ENCODE measurements at places on chromosomes 2 and 18.

DNA sequence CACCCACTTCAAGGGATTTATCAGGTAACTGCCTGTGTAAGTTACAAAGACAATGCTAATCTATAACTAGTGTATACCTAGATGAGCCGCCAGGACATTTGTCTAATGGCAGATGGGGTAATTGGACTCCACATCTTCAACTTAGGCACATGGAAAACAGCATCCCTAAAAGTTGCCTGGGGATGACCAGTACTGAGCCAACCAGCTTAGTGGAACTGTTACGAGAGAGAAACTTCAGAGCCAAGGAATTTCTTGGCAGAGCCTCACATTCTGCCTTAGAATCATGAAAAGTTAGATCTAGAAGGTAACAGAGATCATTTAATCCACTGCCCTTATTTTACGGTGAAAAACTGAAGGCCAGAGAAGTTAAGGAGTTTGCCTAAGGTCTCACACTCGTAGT, 15.5 kb upstream of the CLASP1 start:
- DNase-seq = no peak

- DNase-seq = no peak
Observed at GRCh38 chr18:79904357-79905147, 46.9 kb downstream of the SLC66A2 start.

GRCh38 chr2:119389615-119390306, 23.0 kb downstream of the DBI start:
- no peak for DNase-seq

GRCh38 chr18:25434745-25435144, 82.8 kb upstream of the ZNF521 start:
- no peak for DNase-seq

- DNase-seq = no peak
Observed at GRCh38 chr2:207231967-207232366, 66.2 kb upstream of the KLF7 start.

- no peak for DNase-seq
Observed at GRCh38 chr2:127695491-127696472, 5.5 kb upstream of the SFT2D3 start.

- no peak for DNase-seq
Observed at GRCh38 chr2:3277748-3278520, 99.7 kb downstream of the EIPR1 start.

- no peak for DNase-seq
Observed at GRCh38 chr2:176285321-176285720, 16.1 kb downstream of the MTX2 start.

DNA sequence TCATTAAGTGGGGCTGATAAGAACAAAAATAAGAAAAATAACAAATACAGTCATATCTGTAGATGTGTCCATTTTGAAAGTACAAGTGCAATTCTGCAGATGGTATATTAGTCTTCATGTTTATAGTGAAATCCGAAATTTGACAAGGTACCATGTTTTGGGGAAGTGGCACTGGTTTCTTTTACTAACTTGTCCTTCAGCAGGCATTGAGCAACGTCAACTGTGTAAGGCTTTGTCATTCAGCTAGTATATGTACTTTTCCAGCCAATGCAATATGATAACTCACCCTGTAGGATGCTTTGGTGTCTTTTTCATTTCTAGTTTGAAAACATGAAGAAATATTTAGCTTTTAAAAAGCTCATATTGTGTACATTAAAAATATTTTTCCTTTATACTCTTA, 139.9 kb downstream of the MCFD2 start:
- DNase-seq = no peak

DNA sequence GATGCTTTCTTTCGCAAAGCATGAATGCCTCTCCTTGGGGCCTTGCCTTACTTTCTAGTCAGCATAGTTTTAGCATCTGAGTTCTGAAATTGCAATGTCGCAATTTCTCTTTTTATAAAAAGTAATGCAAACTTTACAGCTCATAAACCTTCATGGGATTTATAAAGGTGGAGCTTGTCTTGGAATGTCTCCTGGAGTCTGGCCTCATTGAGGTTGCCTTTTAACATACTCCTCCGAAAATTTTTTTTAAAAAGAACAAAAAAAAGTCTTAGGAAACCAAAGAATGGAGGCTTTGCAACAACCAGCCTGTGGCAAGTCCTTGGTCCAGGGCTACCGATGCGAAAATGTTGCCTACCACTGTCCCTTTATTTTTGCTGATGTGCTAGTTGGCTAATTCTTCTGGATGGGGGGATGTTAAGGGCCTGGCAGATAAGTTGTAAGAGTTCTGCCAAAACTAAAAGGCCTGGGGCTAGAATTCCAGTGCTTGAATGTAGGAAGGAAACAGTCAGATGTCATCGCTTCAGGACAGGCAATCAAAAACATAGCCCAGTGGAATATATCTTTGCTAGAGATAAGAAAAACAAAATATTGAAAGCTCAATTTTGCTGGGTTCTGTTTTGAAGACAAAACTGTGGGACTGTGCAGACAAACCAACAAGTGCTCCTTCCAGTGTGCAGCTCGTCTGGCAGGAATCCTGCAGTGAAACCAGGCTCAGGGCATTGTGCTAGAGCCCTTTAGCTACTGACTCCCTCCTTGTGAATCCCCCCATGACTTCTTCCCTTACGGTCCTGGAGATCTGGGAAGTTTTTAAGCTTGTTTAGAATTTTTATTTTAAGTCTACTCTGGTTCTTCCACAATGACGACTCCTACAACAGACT, 213.0 kb downstream of the PIEZO2 start:
- DNase-seq = no peak

DNA sequence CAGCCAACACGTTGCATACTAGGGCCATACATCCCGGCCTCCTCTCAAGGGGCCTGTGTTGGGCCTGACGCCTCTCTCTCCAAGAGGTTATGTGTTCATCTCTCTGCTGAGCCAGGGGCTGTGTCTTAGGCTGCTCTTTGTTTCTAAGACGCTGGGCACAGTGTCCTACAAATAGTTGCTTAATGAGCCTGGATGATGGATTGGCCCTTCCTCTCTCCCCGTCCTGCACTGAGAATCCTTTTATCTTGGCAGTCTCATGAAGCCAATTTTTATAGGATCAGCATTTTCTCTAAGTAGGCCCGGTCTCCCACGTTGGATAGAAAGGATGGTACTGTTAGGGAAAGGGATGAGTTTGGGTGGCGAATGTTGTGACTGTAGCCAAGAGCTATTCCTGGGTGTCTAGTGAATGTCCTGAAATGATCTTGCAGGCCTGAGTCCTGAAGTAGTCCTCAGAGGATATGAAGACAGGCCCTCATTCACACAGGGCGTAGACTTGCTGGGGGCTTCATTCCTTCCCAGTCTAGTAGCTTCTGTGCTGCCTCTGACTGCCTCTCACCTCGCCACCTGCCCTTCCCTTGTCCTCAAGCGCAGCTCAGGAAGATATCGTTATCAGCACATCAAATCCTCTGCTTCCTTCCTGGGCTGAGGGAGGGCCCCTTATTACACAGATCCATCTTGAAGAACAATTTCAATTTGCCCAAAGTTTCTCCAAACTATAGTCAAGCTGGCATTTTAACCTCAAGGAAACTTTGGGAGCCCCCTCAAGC, 8.8 kb downstream of the LBH start:
- no peak for DNase-seq

GRCh38 chr18:66193938-66194337, 410.0 kb downstream of the CDH19 start:
- DNase-seq = no peak

DNA sequence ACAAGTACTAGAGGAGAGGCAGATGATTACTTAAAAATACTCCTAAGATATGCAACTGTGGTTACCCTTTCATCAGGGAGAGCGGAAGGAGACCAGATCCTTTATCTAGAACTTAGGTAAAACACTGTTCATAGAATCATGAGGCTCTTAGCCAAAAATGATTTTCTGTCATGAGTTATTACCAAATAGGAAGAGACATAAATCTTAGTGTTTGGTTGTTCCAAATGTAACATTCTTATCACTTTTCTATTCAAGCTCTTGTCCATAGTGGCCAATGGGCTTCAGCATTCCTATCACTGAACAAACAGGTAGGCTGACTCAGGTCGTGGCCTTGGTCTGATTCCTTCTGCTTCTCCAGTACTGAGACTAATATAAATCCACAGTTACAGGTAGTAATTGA, 38.5 kb downstream of the RPRD1A start:
- no peak for DNase-seq

DNA sequence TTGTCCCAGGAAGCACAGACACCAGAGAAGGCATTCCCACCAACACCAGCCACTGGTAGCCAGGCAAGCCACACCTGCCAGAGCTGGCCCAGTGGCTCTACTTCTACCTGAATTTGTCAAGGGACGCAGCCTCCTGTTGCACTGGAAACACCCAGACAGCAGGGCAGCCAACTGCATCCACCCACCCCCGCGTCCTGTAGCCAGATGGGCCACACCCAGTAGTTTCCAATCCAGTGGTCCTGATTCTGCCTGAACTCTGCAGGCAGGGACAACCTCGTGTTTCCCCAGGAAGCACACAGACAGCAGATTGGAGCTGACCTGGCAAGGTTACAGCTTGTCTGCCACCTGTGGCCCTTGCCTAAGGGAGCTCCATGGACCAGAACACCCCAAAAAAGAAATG, 18.2 kb downstream of the PFN4 start:
- DNase-seq = no peak

DNA sequence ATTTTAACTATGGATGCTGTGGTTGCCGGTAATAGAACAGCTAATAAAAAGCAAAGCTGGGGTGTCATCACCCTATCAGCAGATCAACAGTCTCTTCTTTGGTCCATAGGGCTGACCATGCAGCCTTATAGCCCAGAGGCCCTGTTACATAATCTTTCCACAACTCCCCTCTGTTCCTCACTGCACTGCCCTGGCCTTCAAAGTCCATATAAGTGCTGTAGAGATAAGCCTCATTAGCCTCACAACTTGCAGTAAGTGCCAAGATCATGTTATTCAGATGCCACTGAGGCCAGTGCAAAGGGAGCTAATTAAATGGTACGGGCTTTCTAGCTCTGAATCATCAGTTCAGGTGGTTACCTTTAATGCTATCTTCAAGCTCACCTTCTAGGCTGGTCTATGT, 89.7 kb upstream of the CXCR4 start:
- no peak for DNase-seq

GRCh38 chr2:55003706-55004639, 46.3 kb downstream of the RTN4 start:
- DNase-seq = no peak

DNA sequence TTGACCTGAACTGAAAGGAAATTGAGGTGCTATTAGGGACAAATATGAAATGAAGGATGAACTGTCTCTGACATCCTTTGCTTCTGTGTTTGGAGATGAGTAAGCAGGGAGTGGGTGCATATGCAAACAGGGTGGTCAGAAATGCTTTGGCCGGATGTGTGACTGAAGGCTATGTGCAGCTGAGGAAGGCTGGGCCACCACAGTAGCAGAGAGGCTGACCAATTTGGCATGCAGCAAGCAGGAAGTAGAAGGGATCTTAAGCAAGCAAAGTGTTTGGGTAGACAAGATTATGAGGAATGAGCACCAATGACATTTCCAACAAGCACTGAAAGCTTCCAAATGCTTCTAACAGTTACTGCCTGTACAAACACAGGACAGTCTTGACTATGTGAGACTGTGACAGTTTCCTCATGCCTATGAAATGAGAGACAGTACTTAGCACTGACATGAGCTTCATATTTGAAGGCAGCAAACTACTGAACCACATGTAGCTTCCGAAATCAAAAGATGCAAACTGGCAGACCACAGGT, 3.3 kb upstream of the ACTR3 start:
- DNase-seq = peak; percentile 45

DNA sequence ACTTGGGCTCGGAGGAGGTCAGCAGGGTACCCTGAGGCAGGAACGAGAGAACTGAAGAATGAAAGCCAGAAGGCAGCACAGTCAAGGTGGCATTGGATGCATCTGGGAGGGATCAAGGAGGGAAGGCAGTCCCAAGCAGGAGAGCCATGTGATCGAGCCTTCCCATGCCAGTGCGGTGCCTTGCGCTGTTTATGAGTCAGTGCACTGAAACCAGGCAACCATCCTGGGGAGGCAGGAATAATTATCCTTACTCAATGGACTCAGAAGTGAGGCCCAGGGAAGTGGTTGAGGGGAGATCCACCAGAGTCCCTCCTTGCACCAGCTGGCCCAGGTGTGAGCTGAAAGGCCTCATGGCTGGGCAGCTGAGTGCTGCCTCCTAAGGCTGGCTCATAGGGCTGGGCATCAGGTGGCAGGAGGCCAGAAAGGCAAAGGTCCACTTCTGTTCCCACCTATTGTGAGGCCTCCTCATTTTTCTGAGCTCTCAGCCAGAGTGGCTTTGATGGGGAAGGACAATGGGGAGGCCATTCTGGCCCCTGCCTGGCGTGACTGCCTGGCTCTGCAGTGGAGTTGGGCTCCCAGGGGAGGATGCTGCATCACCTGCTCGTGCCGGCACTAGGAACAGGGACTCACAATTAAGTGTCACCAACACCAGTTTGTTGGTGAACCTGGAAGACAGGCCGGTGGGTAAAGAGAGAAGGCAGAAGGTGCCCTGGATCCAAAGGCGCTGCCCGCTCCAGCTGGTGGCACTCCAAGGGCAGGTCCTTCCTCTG, 82.3 kb downstream of the TFCP2L1 start:
- no peak for DNase-seq

GRCh38 chr2:47063538-47063930, 91.6 kb downstream of the STPG4 start:
- DNase-seq = no peak

- no peak for DNase-seq
Observed at GRCh38 chr18:23992089-23992940, 22.2 kb upstream of the TTC39C start.

DNA sequence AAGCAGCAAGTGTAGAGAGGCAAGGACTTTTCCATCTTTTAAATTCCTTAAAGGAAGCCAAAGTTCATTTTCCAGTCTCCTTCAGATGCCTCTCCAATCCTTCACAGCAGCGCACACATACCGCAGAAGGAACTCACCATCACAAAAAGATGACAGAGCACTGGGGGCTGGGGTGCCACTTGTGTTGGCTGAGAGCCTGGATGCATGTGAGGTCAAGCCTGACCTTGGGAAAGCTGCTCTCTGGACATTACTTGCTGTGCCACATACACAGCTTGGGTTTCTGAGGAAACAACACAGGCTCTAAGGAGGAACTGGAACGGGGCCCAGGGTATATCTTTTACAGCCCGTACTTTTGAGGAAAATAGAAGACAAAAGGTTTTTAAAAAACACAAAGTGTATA, 364.3 kb upstream of the MEX3C start:
- no peak for DNase-seq

DNA sequence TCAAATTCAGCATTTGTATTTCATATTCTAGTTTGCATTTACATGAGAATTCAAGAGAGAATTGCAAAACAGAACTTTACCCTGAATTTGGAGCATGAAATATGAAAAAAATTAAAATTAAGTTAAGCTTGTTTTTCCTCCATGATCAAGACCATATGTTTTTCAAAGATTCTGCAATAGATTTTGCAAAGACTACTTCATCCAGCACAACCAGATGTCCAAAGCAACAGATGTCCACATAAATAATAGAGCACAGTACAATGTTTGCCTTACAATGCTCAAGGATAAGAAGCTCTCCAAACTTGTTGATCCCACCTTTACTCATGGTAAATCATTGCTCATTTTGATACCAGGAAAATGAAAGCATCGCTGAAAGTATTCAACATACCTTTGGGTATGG, 25.6 kb downstream of the FAP start:
- no peak for DNase-seq

All from GM12892 (cell line).